ENCODE measurements at places on chromosomes 4 and X.

GRCh38 chrX:149681182-149681581 is 30.7 kb upstream of the MAGEA11 start:
- DNase-seq: no peak

DNA sequence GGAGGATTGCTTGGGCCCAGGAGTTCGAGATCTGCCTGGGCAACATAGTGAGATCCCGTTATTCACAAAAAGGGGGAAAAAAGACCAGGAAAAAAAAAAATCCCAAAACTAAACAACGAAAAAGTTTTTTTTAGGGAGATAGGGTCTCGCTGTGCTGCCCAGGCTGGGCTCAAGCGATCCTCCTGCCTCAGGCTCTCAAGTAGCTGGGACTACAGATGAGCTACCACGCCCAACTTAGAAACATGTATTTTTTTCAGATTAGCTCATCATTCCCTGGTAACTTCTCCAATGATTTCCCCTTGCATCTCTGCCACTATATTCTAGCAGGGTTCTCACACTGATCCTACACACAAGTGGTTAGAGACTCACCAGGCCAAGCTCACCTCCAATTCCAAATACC is 24.4 kb upstream of the IRAK1 start:
- no peak for DNase-seq

- DNase-seq: no peak
Measured at GRCh38 chrX:35101901-35102300, 159.3 kb downstream of the FAM47B start.

- no peak for DNase-seq
Measured at GRCh38 chrX:34873500-34874225, 68.9 kb upstream of the FAM47B start.

GRCh38 chr4:131026771-131027170 is 1930.8 kb downstream of the C4orf33 start:
- DNase-seq: no peak

GRCh38 chr4:56250776-56251175 is 136.5 kb downstream of the AASDH start:
- DNase-seq: no peak

DNA sequence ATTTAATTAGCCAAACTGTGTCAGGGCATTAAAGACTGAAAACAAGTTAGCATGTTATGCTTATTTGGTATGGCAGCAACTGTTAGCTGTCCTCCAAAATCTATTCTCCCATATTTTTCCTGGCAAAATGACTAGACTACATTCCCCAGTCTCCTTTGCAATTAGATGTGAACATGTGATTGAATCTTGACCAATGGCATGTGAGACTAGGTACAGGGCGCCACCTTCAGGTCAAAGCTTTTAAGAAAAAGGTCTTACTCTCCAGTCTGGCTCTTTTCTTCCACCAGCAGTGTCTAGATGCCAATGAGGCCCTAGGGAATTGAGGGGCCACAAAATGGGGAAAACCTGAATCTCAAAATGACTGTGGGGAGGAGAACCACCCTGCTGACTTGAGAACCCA is 408.2 kb downstream of the SMARCA1 start:
- peak; percentile 57 for DNase-seq

DNA sequence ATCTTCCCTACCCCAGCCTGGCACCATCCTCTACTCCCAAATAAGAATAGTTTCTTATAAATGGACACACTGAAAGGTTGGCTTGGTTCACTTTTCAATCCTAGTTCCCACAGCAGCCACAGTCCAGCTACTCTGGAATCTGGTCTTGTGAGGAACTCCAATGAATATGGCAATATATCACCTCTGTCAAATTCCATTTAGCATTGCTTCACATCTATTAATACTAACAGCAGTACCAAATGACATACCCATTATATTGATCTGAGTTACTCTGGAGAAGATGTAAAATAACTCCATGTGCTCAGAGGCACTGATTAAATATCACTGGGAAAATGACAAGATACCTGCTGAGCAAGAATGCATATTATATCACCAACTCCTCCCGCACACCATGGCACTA is 8.6 kb downstream of the OPHN1 start:
- no peak for DNase-seq

- no peak for DNase-seq
Measured at GRCh38 chr4:182449930-182450439, 206.8 kb downstream of the TENM3 start.

- DNase-seq: no peak
Measured at GRCh38 chr4:149884529-149885181, 69.0 kb upstream of the IQCM start.

DNA sequence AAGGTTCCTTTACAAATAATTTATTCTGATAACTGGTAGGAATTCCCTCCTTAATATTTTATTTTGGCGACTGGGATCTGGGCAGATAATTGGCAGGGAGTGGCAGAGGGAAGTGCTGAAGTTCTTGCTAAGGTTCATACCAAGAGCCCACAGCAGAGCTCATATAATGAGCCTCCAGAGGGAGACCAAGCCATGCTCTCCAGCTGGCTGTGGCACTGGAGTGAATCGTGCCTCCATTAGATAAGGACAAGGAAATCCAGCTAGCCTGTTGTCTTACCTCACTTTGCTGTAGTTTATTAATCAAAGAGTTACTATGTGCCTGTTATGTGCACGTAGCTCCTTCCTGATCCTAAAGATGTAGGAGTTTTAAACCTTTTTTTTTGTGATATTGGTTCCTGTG is 1.3 kb downstream of the ASB12 start:
- no peak for DNase-seq

GRCh38 chr4:30875658-30876269 is 155.6 kb downstream of the PCDH7 start:
- DNase-seq: no peak

DNA sequence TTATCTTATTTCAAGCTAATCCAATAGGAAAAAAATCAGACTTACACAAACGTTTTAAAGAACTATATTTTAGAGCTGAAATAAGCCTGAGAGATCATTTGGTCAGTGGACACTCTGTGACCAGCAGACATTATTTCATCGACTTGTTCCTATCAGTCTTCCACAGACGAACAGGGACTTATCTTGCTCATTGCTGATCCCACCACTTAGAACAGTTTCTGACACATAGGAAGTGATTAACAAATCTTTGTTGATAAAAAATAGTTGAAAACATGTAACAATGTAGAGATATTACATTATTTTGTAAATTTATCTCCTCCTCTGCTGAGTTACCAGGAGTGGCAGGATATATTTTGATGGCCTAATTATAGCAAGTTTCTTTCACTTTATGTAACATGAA is 65.8 kb downstream of the TAPT1 start:
- DNase-seq: no peak

GRCh38 chr4:26877406-26877805 is 16.8 kb downstream of the STIM2 start:
- DNase-seq: no peak

GRCh38 chrX:100874325-100874724 is at the start of gene NOX1:
NOX1 (minus strand) TSS chrX:100874359; CDS start chrX:100874139, 220 bp downstream.
- DNase-seq: no peak

GRCh38 chr4:139860435-139861024 is 194.9 kb downstream of the MGST2 start:
- DNase-seq: no peak

DNA sequence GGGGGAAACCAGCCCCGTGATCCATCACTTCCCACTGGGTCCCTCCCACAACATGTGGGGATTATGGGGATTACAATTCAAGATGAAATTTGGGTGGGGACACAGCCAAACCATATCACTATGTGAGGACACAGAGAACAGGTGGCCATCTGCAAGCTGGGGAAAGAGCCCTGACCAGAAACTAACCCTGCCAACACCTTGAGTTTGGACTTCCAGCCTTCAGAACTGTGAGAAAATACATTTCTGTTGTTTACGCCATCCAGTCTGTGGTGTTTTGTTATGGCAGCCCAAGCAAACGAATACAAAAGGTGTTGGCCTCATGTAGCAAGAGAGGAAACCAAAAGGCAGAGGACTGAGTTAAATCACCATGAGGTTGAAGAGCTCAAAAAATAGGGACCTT is 169.9 kb upstream of the TENM3 start:
- no peak for DNase-seq

GRCh38 chr4:125773931-125774330 is 459.2 kb downstream of the FAT4 start:
- no peak for DNase-seq

DNA sequence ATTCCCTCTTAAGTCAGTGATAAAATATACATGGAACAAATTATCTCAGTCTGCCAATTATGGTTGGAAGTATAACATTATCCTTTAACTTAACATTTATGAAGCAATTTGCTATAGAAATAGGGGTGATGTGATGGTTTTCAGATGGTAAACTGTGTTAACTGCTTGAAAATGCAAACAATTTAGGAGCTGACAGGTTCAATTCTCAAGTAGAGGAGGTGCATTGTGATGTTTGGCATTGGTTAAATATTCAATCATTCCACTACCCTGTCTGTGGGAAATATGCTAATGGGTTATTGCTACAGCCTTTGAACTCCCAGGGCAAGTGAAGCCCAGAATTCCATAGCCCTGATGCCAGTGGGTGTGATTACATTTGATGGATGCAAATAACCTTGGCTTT is 243.4 kb upstream of the GK2 start:
- DNase-seq: peak; percentile 46

- no peak for DNase-seq
Measured at GRCh38 chrX:80173261-80173660, 158.7 kb downstream of the TBX22 start.

DNA sequence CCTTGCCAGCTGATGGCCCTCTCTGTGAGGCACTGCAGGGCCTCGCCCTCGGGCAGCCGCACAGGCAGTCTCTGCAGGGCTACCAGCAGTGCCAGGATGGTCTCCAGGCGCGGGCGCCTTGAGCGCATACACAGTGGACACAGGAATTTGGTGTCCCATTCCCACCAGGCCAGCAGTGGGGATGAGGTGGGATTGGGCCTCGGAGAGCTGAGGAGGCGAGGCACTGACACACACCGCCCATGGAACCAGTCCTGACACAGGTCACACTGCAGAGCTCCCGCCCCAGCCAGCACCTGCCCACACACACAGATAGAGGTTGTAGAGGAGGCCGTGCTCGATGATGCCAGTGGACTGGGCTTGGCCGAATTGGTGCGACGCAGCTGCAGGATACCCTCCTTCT is 30.7 kb downstream of the KDM5C start:
- DNase-seq: no peak

DNA sequence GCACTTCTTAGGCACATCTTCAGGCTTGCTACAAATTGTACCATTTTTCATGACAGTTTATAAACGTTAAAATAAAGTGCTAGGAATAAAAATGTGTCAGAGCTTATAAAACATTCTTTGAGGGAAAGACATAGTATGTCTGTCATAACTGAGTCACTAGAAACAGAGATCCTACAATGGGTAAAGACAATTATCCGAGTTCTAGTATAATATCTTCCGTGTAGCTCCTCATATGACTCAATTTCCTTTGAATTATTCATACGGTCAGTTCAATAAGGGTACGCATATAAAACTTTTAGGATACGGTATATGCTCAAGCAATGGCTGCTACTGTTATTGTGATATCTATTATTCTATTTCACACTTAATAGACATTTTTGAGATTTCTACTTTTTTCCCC is 349.1 kb downstream of the PCDH10 start:
- DNase-seq: no peak

DNA sequence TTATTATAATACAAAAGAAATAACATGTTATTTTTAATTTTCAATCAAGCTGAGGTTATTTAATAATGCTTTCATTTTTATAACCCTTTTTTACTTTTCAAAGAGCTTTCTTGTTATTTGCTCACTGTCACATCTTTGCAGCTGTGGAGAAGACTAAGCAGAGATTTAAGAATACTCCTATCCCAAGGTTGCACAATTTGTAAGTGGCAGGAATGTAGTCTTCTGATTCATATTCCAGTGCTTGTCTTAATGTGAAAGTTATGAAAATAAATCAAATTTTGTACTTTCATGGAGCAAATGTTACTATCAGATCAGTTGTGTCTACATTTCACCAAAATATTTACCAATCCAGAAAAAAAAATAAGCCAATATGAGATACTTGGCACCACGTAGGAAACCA is 86.6 kb downstream of the DDIT4L start:
- no peak for DNase-seq

DNA sequence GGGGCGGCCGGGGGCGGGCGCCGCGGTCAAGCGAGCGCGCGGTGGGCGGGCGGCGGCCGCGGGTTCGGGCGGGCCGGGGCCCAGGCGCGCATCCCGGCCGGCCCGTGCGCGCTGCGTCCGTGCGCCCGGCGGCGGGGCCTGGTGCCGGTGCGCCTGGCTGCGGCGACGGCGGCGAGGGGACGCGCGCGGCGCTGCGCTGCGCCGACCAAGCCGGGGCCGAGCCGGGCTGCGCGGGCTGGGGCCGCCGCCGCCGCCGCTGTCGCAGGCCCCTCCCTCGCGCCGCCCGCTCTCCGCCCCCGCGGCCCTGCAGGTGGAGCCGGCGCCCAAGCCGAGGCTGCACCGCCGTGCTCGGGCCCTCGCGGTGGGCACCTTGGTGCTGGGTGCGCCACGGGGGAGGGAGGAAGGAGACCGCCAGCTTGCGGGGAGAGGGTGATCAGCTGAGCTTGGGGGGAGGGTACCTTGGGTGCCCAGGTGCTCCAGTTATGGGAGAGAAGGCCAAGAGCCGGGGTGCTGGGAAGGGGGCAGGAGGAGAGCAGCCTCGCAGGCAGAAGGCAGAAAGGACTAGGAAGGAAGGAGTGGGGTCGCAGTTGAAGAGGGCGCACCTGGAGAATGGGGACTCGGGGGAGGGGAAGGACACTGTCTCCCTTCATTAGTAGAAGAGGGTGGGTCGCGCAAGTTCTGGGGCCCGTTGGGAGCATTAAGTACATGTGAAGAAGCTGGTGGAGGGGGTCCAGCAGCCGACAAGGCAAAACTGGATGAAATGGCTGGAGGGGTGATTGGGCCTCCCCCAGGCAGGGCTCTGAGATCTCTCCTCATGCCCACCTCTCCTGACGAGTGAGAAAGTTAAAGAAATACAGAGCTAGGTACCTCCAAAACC is at the start of gene PPP2R2C:
Gene PPP2R2C (minus strand): TSS at position 228 of the 877 bp plus-strand sequence. CDS start 385 bp downstream, outside the sequence.
- peak; percentile 88 for DNase-seq

DNA sequence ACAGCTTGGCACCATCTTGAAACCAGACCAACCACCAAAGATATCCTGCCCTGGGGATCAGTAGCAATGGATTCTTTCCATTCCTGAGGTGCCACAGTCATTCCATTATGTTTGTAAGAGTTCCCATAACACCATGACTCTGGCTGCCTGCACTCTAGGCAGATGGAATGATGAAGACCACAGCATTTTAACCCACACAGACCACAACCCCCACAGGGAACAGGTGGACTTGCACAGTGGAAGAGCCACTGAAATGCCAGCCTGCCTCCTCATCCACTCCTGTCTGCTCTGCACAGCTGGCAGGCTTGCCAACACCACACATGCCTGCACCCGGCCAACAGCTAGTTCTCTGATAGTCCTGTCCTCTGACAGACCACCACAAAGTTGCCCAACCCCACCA is 2362.2 kb upstream of the AGA start:
- no peak for DNase-seq

DNA sequence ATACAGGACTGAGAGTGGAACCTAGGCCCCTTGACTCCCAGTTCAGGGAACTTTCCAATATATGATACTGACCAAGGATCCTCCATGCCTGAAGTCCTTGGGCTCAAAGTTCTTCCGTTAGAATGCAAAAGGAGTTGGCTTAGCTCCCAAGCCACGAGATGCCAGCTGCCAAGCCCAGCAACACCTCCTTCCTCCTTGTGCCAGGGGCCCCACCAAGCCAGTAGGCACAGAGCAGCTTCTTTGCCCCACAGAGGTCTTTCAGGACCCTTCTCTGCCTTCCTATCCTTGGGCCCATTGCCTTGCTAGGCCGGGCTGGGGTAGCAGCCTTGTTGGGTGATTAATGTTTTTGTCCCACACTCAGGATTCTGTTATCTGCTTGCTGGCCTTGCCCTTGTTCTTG is 105.6 kb downstream of the EFNB1 start:
- DNase-seq: no peak

Data from iPS-NIHi11 (cell line).